ENCODE measurements at places on chromosomes 3 and 15. TPM values are rescaled to one million over a fixed set of nuclear protein-coding genes. Genes with fewer than 3 reads are reported as not detected.

DPPA2 gene
- total RNA-seq: not detected

CCR3 gene
- total RNA-seq: not detected

PP2D1 gene
- not detected for total RNA-seq

HTR3E gene
- total RNA-seq: not detected

ADCY5 gene
- total RNA-seq: 0.45 TPM

Measured in LHCN-M2 (cell line).